ENCODE measurements at places on chromosomes 7 and 10. TPM values are rescaled to one million over a fixed set of nuclear protein-coding genes. Genes with fewer than 3 reads are reported as not detected.
A peak's percentile ranks its signal among the peaks of the same experiment; 100 is the strongest.

GRCh38 chr10:79390551-79391229 is 43.4 kb downstream of the PPIF start:
- H3K27me3 ChIP-seq = no peaks in the 10 kb centered on the region
- H3K27ac ChIP-seq = no peak overlapping the region
- no peak for DNase-seq
- H3K4me3 ChIP-seq = no peak overlapping the region
- no peaks in the 10 kb centered on the region for H3K4me1 ChIP-seq

DNA sequence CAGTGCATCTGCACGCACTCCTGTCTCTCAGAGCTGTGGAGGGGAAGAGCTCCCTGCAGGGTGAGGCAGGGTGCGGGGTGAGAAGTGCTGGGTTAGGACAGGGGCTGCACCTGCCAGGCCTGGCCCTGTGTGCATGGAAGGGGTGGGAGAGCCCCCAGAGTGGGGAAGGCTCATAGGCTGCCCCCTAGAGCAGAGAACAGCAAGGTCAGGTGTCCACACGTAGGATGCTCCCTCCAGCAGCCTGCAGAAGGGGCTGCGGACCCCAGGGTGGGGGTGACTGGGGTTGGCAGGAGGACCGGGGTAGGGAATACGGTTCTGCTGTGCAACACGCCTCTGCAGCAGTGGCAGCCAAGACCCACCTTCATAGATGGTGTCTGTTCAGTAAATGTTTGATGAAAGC is 208.6 kb downstream of the PTPRN2 start:
- peaks cover 18% of the 10 kb centered on the region for H3K4me1 ChIP-seq
- no peak for DNase-seq

The CLRN3 gene
- total RNA-seq = not detected

GRCh38 chr7:147658392-147658967 is 932.1 kb upstream of the C7orf33 start:
- H3K27me3 ChIP-seq = no peaks in the 10 kb centered on the region
- H3K4me1 ChIP-seq = no peaks in the 10 kb centered on the region
- no peaks in the 10 kb centered on the region for H3K36me3 ChIP-seq
- no peak overlapping the region for H3K4me3 ChIP-seq
- no peak for DNase-seq
- no peak overlapping the region for H3K27ac ChIP-seq

The C7orf33 gene
- not detected for total RNA-seq

GRCh38 chr10:88254091-88254490 is 329.0 kb downstream of the RNLS start:
- H3K36me3 ChIP-seq = no peaks in the 10 kb centered on the region
- H3K27me3 ChIP-seq = no peaks in the 10 kb centered on the region
- H3K4me1 ChIP-seq = no peaks in the 10 kb centered on the region
- H3K27ac ChIP-seq = no peak overlapping the region

DNA sequence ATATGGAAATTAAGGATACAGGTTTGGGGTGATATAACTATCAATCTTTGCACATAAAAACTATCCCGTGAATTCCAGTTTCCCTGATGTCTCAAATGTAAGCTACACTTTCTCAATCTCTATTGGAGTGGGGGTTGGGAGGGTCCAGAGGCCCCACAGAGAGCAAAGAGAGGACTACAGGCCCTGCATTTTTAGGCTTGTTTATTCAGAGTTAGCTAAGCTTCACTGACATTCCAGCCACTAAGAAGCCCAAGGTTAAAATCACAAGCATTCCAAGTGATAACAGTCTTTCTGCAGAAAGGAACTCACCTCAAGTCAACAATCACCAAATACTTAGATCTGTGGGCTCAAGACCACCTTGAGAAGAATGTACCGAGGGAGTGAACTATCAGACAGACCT is 31.6 kb upstream of the LAMB1 start:
- H3K27ac ChIP-seq = no peak overlapping the region
- no peaks in the 10 kb centered on the region for H3K36me3 ChIP-seq
- no peaks in the 10 kb centered on the region for H3K27me3 ChIP-seq
- peaks cover 9% of the 10 kb centered on the region for H3K4me1 ChIP-seq
- H3K4me3 ChIP-seq = no peak overlapping the region

DNA sequence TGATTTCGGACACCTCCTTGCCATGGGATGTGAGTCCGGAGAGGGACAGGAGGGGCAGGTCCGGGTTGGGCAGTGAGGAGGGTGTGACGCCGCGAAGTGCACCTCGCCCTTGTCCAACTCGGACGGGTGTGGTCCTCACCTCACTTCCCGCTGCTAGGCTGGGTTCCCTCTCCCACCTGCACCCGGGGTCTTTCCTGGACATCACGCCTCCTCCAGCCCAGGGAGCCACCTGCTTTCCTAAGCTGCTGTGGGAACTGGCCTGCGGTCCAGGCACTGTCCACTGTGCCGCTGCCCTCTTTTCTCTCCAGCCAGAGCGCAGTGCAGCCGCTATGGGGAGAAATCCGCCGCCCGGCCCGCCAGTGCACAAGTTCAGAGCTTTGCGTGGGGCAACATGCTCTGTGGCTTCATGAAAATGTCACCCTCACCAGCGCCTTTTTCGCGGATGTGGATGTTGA is 45.0 kb upstream of the ZNF716 start:
- no peaks in the 10 kb centered on the region for H3K4me1 ChIP-seq
- peak overlapping the region; percentile 35 for H3K4me3 ChIP-seq
- H3K27ac ChIP-seq = no peak overlapping the region
- no peaks in the 10 kb centered on the region for H3K27me3 ChIP-seq
- DNase-seq = no peak
- no peaks in the 10 kb centered on the region for H3K36me3 ChIP-seq

Measured in PC-3 (cell line).